ENCODE measurements at places on chromosomes 12 and 14.

DNA sequence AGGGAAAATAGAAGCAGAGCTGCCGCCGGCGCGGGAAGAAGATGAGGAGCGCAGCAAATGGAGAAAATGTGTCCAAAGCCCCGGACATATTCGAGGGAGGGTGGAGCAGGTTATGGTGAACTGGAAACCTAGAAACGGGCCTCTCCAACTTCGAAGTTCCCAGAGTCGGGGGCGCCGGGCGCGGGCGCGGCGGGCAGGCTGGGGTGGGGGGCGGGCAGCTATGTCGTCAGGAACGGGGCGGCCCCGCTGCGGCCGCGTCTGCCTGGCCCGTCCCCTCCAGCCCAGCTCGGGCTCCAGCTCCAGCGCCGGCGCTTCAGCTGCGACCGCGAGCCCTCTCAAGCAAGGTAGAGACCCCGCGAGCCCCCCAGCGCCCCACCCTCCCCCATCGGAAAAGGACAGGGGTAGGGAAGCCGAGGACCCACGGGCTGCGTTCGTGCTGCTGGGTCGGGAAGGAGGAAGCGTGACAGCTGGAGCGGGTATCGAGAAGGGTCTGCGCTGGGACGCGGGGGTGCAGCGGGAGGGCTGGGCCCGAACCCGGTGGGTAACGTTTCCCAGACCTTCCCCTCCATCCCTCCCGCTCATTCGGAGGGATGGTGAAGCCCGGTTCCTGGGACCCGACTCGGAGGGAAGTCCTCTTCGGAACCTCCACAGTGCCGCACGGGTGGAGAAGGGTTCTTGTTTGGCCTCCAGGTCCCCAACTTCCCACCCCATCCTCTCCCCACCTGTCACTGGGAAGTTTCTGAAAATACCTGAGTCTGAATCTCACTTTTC is 1.0 kb downstream of the DGKA start:
- DNase-seq: no peak

DNA sequence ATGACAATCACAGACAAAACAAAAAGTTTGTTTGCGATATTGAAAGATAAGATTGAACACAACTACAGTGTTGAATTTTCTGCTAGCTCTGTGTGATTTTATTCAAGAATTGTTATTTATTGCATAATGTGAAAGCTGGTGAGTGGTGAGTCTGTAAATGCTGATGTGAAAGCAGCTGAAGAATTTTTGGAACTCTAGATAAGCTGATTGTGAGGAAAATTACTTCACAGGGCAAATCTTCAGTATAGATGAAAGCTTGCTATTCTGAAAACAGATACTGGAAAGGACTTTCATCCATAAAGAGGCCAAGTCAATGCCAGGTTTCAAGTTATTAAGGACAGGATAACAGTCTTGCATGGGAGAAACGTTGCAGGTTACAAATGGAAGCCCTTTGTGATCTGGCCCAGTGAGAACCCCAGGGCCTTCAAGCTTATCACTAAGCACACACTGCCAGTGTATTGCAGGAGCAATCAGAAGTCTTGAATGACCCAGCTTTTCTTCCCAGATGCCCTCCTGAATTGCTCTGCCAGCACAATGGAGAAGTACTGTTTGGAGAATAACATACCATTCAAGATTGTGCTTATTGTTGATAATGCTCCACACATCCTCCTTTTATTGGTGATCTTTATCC is 153.7 kb downstream of the PCNX1 start:
- DNase-seq: no peak

- DNase-seq: no peak
Measured at GRCh38 chr12:124768452-124769162, 95.1 kb downstream of the SCARB1 start.

DNA sequence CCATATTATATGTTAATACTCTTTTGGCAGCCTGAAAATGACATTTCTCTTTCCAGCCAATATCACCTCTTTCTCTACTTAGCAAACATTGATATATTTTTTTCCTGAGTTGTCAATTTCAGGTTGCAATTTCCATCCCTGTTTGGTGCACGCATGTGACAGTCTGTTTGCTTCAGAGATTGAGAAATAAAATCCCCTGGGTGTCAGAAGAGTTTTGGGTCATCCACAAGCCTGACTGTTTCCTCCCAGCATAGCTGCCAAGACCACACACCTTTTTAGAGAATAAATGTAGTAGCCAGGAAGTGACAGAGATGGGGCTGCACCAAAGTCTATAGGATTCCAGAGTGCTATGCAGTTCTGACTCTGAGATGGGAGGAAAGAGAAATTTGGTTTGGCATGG is 144.9 kb upstream of the NOS1 start:
- no peak for DNase-seq

DNA sequence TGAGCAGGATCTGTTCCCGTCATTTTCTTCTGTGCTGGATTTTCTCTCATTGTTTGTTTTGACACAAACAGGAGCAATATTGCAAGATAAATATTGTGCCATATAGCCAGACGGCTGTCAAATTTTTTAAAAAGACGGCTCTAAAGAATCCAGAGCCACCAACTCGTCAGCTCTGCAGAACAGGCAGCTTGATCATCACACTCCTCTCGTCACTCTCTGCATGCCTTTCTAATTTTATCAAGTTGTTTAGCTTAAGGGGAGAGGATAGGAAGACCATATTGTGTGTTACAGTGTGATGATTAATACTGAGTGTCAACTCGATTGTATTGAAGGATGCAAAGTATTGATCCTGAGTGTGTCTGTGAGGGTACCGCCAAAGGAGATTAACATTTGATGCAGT is 562.8 kb downstream of the GALC start:
- DNase-seq: no peak

DNA sequence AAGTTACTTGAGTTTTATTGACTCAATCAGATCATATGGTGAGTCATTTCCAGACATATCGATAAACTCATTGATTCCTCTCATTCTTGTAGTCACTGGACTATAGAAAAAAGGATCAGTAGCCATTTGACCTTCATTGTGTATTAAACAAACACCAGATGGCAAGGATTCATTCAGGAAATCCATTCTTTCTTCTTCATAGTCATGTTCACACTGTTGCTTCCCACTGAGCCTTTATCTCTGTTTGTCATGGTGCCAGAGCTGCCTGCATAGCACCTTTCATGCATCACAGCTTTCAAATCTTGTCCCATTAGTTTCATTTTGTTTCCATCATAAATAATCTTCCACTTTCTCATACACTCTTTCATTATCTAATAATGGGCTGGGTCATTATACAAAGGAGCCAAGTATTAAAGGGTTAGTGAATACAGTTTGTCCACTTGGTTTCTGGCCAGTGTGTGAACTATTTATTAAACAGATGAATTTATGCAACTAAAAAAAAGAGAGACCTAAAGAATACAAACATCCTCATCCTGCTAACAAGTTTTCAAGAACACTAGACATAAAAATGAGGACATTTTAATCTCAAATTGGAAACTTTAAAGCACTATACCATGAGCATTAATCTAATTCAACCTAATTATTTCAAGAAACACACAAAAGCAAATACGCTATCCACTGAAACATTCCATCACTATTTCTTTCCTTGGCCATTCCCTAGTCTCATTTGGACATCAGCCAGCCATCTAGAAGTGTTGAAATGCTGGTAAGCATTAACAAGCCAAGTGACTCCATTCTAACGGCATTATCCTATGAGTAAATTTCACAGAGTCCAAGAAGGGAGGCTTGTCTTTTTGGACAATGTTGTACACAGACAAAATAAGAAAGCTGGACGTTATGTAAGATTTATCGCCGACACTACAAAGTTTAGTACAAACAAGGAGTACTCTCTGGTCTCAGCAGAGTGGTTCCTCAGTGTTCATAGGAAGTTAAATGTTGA is 476.5 kb downstream of the FOXG1 start:
- DNase-seq: no peak

GRCh38 chr14:90580377-90581335 is 183.8 kb downstream of the CALM1 start:
- DNase-seq: no peak

DNA sequence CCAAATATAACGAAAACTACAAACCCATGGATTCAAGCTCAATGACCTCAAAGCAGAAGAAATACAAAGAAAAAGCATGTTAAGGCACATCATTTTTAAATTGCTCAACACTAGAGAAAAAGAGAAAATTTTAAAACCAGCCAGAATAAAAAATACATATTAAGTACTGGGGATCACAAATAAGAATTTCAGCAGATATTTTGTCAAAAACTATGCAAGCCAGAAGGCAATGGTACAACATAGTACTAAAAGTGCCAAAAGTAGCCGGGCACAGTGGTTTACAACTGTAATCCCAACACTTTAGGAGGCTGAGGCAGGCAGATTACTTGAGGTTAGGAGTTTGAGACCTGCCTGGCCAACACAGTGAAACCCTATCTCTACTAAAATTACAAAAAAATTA is 10.2 kb downstream of the SGPP1 start:
- no peak for DNase-seq

DNA sequence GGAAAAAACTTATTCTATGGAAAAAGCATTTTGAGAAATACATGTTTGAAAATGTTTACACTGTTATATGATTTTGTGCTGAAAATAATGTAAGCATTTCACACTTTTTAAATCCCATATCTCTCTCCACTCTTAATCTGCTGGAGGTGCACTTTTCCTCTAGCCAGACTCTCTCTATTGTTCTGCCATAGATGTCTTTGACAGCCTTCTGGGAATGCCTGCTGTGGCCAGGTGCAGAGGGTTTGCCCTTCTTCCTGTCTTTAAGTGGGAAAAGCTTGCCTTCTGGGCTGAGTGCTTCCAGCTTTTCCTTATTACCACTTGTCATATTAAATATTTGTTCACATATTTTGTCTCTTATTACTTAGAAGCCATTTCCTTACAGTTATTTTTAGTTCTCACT is 60.1 kb upstream of the PPM1H start:
- no peak for DNase-seq

DNA sequence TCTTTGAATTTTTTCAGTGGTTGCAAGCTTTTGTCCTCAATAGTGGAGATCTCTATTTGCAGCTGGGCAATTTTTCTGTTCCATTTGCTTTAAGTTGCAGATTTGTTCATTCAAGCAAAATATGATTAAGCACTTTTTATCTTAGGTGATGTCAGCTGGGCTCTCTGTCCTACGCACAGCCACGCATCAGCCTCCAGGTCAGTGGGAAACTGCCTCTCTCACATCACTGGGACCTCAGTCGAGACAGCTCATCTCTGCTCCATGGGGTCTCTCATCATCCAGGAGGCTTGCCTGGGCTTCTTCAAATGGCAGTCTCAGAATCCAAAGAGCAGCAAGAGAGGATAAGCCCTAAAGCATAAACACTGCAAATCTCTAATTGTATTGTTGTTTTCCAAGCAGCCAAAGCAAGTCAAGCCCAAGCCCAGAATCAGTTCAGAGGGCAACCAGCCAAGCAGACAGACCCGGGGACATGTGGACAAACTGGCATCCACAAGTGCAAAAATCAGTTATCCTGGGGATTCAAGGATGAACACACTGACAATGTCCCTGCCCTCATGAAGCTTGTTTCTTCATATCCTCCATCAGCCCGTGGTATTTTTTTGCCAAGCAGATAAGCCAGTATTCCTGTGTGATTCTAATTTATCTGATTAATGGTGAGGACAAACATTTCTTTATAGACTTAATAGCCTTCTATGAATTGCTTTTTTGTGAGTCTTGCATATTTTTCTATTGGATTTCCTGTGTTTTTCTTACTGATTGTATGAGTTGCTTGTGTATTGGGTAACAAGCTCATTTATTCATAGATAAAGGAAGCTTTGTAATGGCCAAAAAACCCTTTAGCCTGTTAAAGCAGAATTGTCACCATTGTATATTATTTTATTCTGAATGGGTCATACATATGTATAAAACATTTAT is 262.5 kb downstream of the GXYLT1 start:
- DNase-seq: no peak

DNA sequence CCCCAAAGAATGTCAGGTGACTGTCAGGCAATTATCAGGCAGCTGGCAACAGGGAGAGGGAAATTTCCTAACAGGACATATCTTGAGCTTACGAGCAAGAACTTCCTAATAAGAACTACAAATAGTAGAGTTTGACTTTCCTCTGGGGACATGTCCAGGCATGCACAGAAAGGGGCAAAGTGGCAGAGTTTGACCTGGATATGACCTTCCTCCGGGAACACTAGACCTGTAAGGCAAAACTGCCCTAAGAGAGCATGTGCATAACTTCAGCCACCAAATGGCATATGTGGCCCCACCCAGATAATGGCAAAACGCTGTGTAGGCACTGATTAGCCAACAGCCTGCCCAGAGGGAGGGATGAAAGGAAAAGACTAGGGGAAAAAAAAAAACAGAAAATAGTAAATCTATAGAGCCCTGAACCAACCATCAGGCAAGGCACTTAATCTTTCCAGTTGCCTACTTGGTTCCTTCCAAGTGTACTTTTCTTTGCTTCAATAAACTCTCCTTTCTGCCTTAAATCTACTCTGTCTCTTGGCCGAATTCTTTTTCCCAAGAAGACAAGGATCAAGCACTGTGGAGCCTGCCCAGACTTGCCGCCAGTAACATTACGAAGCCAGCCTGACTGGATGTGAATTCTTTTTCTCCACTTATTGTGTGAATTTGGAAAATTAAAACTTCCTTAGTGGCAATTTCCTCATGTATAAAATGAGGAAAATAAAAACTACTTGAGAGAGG is 164.1 kb downstream of the SPTSSA start:
- DNase-seq: no peak

GRCh38 chr14:23827100-23827892 is 126.3 kb upstream of the DHRS4 start:
- DNase-seq: no peak

DNA sequence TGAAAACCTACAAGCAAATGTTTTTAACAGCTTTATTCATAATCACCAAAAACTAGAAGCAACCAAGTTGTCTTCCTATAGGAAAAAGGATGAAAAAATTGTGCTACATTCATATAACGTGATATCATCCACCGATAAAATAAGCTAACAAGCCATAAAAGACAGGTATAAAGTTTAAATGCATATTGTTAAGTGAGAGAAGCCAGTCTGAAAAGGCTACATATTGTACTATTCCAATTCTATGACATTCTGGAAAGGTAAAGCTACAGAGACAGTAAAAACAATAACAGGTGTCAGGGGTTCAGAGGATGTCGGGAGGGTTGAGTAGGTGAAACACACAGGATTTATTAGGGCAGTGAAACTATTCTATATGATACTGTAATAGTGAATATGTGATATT is 22.7 kb downstream of the CDKL1 start:
- no peak for DNase-seq

GRCh38 chr12:43840338-43840737 is 4.5 kb downstream of the TMEM117 start:
- DNase-seq: no peak

Data from activated CD8-positive, alpha-beta memory T cell treated with anti-CD3 and anti-CD28 coated beads for 48 hours (primary cell).